Activated CD8-positive, alpha-beta memory T cell treated with anti-CD3 and anti-CD28 coated beads for 1 hour (primary cell): ENCODE measurements at places on chromosomes 16 and 17.

GRCh38 chr17:6274310-6274709, 160.6 kb downstream of the AIPL1 start:
- no peak for DNase-seq

GRCh38 chr17:12007466-12007865, 10.2 kb upstream of the ZNF18 start:
- no peak for DNase-seq

DNA sequence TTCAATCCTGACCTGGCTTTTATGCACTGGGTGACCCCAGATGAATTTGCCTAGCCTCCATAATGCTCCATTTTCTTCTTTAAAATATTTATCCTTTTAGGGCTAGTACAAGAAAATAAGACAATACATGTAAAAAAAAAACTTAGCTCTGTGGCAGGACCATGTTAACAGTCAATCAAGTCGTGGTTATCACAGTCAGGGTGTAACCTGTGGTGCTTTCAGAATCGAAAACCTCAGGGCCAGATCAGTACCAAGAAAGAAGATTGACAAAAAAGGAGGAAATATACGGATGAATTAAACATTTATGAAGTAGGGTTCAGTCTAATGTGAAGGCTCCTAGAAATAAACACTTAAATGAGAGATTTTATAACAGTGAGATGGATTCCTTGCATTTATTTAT, 347.2 kb upstream of the MAF start:
- no peak for DNase-seq

- DNase-seq: no peak
Observed at GRCh38 chr16:10362077-10362863, 23.6 kb upstream of the ATF7IP2 start.

DNA sequence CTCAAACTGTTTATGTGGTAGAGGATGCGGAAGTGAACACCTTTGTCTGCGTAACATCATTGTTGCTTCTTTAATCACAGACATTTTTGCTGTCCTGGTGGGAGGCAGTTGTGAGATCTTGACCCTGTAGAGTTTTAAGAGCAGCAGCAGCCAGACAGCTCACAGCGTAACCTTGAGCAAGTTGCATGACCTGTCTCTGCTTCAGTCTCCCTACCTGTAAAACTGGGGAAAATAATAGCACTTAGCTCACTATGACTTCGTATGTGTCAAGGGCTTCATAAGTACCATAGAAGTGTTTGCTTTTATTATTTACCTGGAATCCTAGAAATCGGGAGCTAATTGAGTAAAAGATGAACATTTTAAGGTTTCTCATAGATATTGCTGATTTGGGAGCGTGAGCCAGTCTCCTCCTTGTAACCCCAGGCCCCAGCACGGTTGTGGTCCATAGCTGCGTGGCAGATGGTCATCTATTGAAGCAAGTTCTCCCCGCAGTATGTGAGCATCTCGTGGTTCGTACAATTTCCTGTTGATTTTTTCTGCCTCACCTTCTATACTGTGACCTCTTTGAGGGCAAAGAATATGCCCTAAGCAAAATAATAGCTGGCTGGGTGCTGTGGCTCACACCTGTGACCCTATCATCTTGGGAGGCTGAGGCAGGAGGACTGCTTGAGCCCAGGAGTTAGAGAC, 34.4 kb downstream of the GPRC5B start:
- DNase-seq: no peak

DNA sequence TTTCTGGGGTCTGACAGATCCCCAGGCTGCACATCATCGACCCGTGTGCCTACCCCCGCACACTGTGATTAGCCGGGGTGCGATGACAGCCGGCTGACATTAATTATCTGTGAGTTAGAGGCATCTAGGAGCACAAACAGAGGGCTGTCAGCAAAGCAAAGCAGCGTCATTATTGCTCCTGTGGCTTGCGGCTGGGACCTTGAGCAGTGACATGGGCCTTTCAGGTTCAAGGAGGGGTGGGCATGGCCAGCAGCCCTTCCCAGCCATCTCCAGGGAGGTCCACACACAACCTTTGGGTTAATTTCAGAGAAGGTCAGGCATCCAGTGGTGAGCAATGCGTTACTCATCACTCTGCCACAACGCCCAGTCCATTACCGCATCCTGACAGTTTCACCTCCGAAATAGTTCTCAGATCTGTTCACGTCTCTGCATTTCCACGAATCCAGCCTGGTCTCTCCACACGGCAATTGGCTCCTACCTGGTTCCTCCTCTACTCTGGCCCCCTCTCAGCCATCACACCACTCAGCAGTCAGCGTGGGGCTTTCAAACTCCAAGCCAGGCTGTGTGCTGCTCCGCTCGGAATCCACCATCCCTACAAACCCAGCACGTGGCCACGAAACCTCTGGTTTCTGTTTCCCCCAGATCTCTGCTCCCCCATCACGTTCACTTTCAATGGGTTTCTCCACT, 249.7 kb upstream of the C16orf82 start:
- no peak for DNase-seq

DNA sequence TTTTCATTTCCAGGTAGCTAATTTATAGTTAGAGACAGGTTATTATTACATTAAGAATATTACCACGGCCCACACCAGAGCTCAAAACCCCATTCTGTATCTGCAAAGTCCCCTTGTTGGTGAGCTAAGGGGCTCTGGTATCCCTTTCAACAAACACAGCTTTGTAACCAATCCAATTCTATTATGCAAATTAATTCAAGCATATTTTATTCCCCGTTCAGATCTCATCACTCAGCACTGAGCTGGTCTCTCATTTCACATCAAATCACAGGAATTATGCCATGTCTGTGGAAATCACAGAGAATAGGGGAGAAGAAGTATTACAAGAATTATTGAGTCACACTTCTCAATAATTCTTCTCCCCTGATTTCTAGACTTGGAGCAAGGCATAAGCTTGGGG, 111.7 kb downstream of the CDH11 start:
- DNase-seq: no peak

DNA sequence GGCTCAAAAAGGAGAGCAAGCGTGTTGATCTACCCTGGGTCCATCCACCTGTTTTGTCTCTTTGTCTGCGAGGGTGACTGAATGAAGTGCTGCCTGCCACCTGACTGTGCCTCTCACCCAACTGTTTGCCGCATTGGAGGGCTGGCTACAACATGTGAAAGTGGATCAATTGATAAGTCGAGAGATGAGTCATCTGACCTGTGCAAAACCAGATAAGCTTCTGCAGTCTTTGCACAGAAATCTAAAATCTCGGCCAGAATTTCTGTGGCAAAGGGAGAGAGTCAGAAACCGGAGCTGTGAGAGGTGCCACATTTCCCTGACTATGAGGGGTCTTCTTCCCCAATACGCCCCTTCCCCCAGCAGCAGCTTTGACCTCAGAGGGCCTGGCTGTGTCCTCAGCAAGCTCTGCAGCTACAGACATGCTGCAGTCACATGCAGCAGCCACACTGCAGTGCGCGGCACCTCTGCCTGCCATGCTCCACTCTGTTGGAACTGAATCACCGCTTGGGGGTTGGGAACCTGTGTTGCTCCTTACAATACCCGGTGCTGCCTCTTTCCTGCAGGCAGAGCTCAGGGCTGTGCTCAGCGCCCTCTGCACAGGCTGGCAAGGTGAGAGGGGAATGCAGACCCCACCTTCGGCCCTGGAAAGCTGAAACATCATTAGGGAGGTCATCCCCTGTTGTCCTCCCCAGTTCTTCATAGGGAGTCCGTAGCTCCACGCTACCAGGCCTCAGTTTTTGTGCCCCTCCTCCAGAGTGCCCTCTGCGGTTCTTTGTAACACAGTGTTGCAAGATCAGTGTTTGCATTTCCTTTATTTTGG, 16.2 kb upstream of the HAS3 start:
- DNase-seq: no peak

DNA sequence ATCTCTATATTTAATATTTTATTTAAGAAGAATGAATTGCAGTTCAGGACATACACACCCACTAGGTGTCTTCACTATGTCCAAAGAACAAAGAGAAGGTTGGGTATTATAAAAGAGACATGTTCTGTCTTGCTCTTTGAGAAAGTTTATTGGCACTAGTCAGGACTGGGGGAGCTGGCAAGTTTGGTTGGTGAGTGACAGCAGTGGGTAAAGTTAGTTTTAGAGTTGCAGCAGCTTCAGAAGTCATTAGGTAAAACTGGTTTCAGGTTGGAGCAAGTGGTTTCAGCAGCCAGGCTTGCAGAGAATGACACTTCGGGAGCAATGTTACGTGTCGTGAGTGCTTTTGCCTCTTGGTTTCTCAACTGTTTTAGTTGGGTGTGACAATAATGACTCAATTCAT, 142.2 kb upstream of the HS3ST3A1 start:
- DNase-seq: no peak

- no peak for DNase-seq
Observed at GRCh38 chr17:56638591-56639051, 45.1 kb downstream of the NOG start.

DNA sequence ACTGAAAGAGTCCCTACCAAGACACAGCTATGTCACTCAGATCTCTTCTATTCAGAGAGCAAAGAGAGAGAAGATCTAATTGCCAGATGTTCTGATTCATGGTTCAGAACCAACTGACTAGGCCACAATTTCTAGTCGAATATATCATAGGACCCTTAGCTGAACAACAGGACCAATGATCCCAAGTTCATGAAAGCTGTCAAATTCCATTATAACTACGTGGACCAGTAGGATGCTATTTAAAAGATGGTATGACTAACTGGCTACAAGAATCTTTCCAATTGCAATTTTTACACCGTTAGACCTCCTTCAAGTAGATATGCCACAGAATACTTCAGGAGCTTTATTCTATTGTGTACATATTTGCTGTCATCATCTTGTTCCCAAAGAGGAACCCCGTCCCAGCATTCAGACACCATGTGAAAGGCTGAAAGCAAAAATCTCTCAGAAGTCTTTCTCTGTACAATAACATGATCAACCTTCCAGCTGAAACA, 26.0 kb downstream of the DCUN1D3 start:
- DNase-seq: no peak

- no peak for DNase-seq
Observed at GRCh38 chr16:49632086-49632794, 223.7 kb downstream of the ZNF423 start.

- DNase-seq: no peak
Observed at GRCh38 chr16:8694795-8695728, 20.6 kb downstream of the ABAT start.

DNA sequence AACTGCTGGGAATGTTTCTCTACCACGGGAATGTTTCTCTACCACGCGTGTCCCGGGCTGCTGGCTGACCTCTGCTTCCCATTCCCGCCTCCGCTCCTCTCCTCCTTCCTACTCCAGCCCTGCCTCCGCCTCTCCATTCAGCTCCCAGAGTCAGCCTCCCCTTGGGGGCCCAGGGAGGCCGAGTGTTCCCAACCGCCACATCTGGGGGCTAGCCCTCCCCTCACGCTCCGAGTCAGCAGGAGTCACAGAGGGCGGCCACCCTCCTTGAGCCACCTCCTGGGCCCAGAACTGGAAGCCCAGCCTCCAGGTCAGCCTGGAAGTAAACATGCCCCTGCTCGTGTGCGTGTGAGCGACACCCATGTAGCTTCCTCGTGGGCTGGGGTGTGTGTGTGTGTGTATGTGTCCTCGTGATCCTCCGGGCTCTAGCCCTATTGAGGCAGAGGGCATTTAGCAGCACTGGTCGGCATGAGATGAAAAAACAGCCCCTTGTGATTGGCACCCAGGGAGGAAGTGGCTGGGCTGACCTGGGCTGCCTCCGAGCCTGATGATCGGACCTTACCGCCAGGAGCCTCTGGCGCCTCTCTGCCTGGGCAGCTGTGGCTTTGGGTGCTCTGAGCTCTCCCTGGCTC, 7.3 kb downstream of the CYGB start:
- no peak for DNase-seq

DNA sequence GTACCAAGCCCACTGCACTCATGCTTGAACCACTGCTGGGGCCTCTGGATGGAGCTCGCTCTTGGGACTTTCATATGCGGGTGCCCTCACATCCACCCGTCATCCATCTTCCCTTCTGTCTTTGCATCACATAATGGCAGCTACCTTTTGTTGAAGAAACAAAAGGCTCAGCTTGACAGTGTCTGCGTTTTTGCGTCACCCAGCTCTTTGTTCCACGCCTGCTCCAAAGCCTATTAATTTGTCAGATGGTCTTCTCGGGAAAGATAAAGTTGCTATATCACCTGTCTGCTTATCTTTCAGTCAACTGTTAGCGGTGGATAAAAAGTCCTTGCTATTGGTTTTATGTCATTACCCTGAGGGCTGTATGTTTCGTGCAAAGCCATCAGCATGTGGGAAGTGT, 18.1 kb upstream of the BCO1 start:
- DNase-seq: no peak
